ENCODE measurements at places on chromosomes 16 and 17.
A peak's percentile ranks its signal among the peaks of the same experiment; 100 is the strongest.

GRCh38 chr17:71192039-71192555 is 928.7 kb upstream of the SOX9 start:
- no peak for DNase-seq

- DNase-seq: no peak
Observed at GRCh38 chr16:54075446-54075845, 211.1 kb downstream of the IRX3 start.

GRCh38 chr17:45246861-45247428 is 14.9 kb downstream of the SPATA32 start:
- peak; percentile 21 for DNase-seq

DNA sequence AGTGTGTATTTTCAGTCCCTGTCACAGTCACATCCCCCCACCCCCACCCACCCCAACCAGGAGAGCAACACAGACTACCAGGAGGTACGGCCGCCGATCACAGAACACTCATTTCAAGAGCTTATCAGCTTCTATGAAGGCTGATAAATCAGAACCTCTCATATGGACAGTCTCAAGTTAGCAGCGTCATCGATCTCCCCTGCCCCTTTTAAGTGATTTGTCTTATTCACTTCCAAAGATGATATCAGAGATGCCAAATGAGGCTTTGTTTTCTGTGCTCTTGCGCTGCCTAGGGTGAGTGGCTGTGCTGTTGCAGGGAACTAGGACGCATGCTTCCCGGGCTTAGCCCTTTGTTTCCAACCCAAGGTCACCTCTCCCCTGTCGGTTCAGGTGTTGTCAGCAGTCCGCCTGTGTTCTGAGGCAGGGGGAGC is 26.8 kb upstream of the PMFBP1 start:
- no peak for DNase-seq

DNA sequence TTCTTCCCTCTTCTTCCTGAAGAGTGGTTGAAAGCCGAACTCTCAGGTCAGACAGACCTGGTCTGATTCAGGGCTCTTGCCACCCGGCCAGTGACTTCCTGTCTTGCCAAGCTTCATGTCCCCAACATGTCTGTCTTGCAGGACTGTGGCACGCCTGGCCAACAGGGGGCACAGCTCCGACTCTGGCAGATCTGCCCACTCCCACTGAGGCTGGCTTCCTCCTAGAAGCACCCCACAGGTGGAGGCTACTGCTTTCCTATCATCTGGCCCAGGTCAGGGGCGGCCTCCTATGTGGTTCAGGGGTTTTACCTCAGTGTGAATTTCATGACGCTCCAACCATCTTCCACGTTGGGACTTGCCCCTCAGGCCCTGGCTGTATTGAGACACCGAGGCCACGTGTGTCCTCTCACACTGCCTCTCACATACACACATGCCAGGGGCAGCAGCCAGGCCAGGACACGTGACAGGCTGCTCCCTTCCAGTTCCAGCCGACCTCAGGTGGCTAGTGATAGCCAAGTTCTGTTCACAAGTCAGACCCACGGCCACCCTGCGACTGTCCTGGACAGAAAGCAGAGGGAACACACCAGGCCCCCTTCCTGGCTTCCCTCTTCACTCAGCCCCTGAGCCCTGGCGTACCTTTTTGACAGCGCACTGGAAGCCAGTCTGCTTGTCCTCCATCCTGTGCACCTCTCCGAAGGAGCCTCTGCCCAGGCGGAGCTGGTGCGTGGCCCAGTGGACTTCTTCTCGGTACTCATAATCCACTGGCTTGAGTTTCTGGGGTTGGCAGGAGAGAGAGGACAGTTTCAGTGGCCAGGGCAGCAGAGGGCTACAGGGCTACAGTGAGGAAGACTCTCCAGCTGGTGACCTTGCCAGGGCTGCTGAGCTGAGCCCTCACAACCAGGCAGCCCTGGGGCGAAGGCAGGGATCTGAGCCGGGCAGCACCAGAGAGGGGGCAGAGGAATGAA is 22.6 kb upstream of the SPATA32 start:
- DNase-seq: no peak

DNA sequence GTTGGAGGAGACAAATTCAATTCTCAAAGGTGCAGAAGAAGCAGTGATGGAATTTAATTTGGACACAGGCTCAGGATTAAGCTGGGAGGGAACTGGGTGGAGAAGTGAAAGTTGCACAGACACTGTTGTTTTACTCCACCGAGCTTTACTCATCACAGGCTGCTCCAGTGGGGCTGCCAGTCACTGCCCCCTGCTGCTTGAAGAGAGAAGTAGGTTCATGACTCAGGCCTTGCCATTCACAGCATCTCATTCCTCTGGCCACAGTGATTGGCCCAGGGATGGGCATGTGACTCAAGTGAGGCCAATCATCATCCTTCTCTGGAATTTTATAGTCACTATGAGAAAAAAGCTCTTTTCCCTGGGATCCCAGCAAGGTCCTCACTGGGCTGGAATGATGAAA is 11.8 kb downstream of the GNAO1 start:
- no peak for DNase-seq

- no peak for DNase-seq
Observed at GRCh38 chr16:22120440-22120839, 28.1 kb downstream of the VWA3A start.

DNA sequence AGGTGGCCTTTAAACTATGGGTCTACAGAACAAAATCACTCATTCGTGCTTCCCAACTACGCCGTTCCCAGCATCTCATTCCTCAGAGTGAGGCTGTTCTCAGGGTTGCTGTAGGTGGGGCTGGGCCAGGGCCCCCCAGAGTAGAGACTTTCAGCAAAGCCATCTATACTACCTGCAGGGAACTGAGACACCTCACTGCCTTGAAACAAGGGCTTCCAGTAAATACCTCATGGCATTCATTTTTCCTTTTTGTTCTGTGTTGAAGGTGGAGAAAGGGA is 4.2 kb upstream of the SDK2 start:
- DNase-seq: no peak

DNA sequence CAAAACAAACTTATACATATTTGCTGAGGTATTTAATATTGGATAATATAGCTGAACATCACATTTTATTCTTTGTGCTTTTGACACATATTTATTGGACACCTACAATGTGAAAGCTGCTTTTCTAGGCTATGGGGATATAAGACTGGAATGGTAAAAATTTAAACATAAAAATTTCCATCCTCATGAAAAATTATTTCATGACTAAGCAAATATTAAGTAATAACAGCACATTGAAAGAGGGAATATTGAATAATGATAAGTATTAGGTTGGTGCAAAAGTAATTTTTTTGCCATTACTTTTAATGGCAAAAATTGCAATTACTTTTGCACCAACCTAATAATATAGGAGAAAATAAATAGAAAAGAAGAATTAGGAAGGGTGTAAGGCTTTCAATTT is 972.5 kb upstream of the CDH8 start:
- DNase-seq: no peak

- peak; percentile 60 for DNase-seq
Observed at GRCh38 chr16:58638148-58639036, 8.8 kb upstream of the CNOT1 start.

GRCh38 chr16:1048442-1049112 is 24.0 kb upstream of the SSTR5 start:
- no peak for DNase-seq

- no peak for DNase-seq
Observed at GRCh38 chr16:4272114-4272956, 488 bp downstream of the TFAP4 start.

DNA sequence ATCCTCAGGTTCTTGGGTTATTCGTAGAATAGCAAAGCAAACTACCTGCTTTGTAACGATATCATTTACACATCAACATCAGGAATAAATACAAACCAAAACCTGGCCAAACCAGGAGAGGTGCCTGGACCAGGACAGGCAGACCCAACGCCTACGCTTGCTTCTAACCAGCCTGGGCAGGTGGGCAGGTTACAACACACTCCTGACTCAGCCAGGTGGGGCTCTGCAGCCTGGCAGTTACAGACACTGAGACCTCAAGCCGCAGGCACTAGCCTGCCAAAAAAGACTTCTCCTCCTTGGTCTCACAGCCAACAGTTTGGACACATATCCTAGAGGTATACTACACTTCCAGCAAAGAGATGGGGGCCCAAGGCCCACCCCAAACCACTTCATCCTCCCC is 14.0 kb downstream of the ANKRD11 start:
- no peak for DNase-seq

DNA sequence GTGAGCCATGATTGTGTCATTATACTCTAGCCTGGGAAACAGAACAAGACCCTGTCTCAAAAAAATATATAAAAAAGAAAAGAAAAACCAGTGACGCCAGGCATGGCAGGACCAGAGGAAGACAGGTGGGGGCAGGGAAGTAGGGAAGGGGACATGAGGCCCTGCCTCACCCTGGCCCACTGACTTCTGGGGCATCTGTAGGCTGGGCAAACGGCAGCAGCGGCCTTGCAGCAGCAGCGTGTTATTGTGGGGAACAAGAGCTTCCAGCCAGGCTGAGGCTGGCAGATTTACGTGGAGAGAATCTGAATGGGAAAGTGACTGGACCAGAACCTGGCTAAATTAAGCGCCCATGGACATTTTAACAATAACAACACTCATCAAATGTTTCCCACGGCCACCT is 19.4 kb downstream of the CMTM4 start:
- no peak for DNase-seq

GRCh38 chr16:74249846-74250245 is 46.8 kb upstream of the PSMD7 start:
- no peak for DNase-seq

GRCh38 chr17:66432996-66433551 is 130.7 kb downstream of the PRKCA start:
- no peak for DNase-seq

GRCh38 chr16:10081201-10081940 is 100.9 kb downstream of the GRIN2A start:
- DNase-seq: no peak

DNA sequence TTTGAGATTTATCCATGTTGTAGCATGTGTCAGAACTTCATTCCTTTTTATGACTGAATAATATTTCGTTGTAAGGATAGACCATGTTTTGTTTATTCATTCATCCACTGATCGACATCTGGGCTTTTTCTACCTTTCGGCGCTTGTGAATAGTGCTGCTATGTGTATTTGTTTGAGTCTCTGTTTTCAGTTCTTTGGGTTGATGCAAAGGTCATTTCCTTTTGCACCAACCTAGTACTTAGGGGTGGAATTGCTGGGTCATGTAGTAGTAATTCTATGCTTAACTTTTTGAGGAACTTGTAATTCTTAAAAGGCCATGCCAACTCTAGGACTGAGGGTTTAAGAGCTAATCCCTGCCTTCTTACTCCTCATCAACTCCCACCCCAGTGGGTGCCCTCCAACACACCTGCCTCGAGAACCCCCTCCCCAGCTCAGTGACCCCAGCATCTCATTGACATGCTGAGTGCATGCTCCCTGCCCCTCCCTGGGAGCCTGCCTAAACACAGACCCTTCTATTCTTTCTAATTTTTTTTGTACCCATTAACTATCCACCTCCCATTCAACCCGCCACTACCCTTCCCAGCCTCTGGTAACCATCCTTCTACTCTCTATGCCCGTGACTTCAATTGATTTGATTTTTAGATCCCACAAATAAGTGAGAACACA is 51.2 kb downstream of the ABAT start:
- DNase-seq: no peak

GRCh38 chr17:18185832-18186626 is 2.4 kb downstream of the ALKBH5 start:
- DNase-seq: no peak

DNA sequence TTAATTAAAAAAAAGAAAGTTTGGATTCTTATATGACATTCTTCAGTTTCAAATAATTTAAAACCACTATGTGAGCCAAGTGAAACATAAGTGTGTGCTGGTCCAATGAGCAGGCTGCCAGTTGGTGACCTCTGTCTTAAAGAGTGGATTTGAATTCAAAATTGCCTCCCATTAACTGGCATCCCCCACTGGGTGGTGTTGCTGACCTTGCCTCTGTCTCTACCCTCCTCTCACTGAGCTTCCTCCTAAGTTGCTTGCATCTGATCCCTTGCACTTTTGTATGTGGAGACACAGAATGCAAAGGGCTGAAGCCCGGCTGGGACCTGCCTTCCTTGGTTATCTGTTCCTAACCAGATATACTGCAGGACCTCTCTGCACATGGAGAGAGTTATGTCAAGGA is 160.6 kb downstream of the CYLD start:
- no peak for DNase-seq

- no peak for DNase-seq
Observed at GRCh38 chr16:12538667-12539091, 265.0 kb downstream of the CPPED1 start.

GRCh38 chr17:77034677-77035424 is 105.9 kb upstream of the SEC14L1 start:
- no peak for DNase-seq

DNA sequence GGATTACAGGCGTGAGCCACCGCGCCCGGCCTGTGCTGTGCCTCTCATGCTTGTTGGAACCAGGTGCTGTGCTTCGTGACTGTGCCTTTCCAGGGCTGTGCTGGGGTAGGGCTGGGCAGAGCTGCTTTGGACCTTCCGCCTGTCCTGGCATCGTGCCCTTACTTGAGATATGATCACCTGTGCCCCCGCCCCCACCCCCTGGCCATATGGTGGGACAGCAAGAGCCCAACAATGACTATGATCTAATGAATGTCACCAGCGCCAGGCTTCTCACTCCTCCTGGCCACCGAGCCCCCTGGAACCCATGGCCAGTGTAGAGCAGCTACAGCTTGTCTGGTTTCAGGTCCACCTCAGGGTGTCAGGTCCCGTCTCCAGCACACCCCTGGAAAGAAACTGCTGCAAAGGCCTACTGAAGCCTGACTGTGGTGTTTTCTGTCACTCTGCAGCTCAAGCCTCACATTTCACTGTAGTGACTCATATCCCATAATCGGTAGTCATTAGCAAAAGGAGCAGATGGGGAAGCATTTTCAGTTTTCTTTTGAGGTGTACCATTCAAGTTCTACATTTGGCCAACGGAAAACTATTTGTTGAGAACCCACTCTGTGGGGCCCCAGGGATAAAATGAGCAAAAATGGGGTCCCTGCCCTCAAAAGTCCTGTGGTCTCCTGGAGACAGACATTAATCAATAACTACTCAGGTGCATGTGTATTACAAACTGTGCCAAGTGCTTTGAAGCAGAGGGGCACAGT is 22.1 kb downstream of the FCSK start:
- DNase-seq: peak; percentile 67

GRCh38 chr16:48156790-48157209 is 1.0 kb upstream of the ABCC12 start:
- DNase-seq: peak; percentile 16

GRCh38 chr16:12323007-12323758 is 346.6 kb downstream of the SNX29 start:
- no peak for DNase-seq

GRCh38 chr16:71473891-71474290 is 11.8 kb upstream of the ZNF23 start:
- DNase-seq: no peak

GRCh38 chr16:1862394-1862793 is 9.6 kb downstream of the MEIOB start:
- DNase-seq: no peak

DNA sequence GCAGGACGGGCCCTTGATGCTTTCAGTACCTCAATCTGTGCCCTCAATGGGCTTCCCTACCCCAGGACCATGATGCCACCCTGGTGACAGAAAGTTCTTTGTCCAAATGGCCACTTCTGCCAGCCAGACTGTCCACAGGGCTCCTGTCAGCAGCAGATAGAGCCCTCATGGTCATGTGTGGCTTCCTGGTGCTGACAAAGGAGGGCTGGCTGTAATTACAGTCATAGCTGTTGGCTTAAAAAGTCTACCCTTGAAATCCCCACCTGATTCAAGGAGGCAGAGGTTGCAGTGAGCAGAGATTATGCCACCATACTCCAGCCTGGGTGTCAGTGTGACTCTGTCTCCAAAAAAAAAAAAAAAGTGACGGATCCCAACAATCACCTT is 3.3 kb downstream of the TRPV2 start:
- DNase-seq: no peak

Measured in kidney epithelial cell (primary cell).